ENCODE measurements at places on chromosomes 1 and 21. TPM values are rescaled to one million over a fixed set of nuclear protein-coding genes. Genes with fewer than 3 reads are reported as not detected.

GRCh38 chr1:196214866-196215265 lies 393.4 kb downstream of the KCNT2 start:
- H3K4me1 ChIP-seq: no peaks in the 10 kb centered on the region
- H3K27ac ChIP-seq: no peak overlapping the region
- H3K27me3 ChIP-seq: no peaks in the 10 kb centered on the region
- no peak for DNase-seq
- H3K4me3 ChIP-seq: no peak overlapping the region

GRCh38 chr21:35438643-35439404 lies 389.7 kb upstream of the RUNX1 start:
- peak overlapping the region; percentile 17 for H3K27ac ChIP-seq
- peaks cover 19% of the 10 kb centered on the region for H3K4me1 ChIP-seq
- H3K36me3 ChIP-seq: no peaks in the 10 kb centered on the region
- no peak for DNase-seq
- no peaks in the 10 kb centered on the region for H3K27me3 ChIP-seq
- H3K4me3 ChIP-seq: no peak overlapping the region

Gene FLG2
- total RNA-seq: not detected

Gene OR10Z1
- total RNA-seq: not detected

- DNase-seq: no peak
- H3K27me3 ChIP-seq: no peaks in the 10 kb centered on the region
- peaks cover 21% of the 10 kb centered on the region for H3K36me3 ChIP-seq
These were observed 60.0 kb downstream of the LTN1 start for GRCh38 chr21:28932717-28933116.

Gene JTB
- 74.2 TPM for total RNA-seq
